ENCODE measurements at places on chromosomes 2 and 18.

DNA sequence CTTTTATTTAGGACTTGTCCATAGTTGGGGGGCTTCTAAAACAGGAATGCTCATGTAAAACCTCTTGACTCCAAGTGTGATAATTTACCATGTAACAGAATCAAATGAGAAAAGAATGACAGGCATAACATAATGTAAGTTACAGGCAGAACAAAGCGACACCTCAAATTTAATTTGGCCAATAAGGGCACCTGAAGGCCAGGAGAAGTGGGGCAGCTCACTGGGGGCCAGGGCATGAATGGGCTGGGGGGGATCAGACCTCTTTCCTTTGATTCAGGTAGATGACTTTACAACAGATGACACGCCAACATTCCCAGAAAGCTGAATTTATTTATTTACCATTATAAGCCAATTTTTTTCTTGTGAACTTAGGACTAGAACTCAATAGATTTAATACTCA lies 14.5 kb downstream of the MOCOS start:
- no peak for DNase-seq

DNA sequence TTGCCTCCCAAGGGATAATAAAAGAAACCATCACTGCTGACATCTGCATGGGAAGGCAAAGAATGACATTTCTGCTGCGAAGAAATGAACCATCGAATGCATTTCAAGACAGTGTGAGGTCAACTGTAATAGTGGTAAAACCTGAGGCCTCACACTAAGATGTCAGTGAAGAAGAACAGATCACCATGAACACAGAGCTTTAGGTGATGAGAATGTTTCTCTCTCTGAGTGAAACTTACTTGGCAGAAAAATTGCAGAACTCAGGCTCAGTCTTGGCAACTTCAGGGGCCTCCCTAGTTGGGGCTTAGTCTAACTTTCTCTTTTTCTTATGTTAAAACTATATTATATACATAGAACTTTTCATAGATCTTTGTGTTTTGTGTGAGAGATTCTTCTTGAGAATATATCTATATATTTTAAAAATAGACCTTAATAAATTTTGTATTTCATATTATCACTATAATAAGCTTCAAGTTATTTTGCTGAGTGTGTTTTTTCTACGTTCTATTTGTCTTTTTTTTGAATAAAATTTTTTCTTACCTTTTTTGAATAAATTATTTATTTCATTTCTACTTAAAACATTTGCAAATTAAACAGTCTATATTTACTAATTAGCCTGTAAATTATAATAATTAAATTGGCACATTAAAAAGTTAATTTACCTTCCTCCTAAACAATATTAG lies 427.5 kb upstream of the TRIB2 start:
- DNase-seq, result no peak

DNA sequence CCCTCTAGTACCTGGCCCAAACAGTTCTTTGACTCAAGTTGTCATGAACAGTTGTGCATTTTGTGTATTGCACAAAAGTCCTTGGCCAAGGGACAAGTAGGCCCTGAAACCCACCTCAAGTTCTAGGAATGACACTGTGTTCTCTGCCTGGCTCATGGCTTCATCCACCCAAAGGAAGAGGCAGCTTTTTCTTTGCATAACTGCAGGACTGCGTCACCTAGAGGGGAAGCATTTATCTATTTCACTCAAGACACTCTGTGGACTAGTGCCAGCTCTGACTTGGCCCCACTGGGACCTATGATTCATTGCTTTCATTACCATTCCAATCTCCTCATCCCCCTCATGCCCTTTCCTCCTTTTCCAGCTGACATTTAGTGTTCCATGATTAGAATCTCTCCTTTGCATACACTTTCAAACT lies 119.3 kb upstream of the SIX2 start:
- DNase-seq, result no peak

DNA sequence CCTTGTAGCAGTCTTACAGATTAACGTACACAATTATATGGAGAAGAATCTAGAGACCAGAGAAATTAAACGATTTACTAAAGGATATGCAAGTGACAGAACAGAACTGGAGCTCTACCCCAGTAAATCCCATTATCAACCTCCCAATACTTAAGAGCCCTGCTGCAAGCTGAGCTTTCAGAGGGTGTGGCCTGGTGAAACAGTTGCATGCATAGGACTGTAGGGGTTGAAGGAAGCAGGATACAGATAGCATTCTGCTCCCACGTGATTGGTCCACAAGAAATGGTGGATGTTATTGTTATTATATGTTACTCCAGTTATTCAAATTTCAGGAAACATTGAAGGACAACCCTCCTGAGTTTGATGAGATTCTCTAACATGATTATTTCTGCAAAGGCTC lies 210.8 kb upstream of the THUMPD2 start:
- DNase-seq, result no peak

GRCh38 chr2:10770956-10771750 lies 41.4 kb downstream of the PDIA6 start:
- DNase-seq, result no peak

- no peak for DNase-seq
Observed at GRCh38 chr2:4219571-4219970, 516.2 kb downstream of the DCDC2C start.

DNA sequence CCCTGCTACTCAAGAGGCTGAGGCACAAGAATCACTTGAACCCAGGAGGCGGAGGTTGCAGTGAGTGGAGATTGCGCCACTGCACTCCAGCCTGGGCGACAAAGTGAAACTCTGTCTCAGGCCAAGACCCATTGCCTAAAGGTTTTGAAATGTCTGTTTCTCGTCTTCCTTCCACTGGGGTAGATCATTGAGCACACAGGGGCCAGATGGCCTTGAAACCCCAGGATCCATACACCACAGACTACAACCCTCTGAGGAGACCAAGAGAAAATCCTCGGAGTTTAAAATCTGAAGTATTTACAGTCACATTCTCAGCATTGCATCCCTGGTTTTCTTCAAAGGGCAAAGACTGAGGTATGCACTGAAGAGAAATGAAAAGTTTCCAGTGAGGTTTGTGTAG lies 7.1 kb upstream of the EPAS1 start:
- DNase-seq, result no peak

DNA sequence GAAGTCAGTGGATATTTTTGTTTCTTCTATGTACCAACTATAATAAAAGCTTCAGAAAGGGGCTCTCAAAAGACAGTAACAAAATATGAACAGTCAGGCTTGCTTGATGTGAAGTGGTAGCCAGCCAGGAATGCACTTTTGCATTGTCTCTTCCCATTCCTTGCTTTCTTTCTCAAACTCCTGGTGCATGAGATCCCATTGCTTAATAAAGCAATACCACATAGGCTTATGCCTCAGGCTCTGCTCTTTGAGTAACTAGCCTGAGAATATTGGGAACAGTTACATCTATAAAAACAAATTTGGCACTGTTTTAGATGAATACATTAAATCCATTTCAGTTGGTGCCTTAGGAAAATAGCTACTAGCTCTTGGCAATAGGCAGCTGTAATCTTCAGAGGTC lies 62.6 kb upstream of the ST6GAL2 start:
- DNase-seq, result no peak

DNA sequence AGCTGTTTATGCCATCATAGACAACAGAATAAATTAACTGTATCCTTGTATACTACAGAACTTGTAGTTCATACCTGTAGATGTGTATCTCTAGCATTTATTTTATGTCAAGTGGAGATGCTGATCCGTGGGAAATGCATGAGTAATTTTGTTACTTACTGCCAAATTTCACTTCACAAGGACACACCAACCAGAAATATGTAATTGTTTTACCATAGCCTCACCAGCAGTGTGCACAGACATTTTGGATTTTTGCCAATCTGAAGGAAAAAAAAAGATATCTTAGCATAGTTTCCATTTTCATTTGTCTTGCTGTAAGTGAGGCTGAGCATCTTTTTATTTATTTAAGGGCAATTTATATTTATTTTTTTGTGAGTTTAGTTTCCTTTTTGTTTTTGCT lies 265.1 kb upstream of the OSR1 start:
- no peak for DNase-seq

- DNase-seq, result no peak
Observed at GRCh38 chr2:99824758-99825157, 317.6 kb downstream of the AFF3 start.

DNA sequence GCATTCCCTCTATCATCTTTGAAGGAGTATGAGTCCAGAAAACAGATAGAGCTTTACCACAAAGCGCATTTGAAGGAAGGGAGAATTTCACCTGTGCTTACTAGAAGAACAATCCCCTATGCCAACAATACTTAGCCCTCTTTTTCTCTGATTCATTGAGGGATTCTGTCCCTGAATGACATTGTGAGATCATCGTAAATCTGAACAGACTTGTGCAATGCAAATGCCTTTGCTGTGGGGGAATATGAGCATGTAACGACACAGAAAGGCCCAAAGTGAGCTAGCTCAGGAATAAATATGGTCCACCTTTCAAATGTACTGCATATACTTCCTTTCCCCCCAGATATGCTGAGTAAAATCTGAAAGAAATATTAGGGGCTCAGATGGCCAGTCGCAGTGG lies 67.6 kb downstream of the SCN1A start:
- DNase-seq, result no peak

- no peak for DNase-seq
Observed at GRCh38 chr2:48059975-48060374, 153.7 kb upstream of the FBXO11 start.

DNA sequence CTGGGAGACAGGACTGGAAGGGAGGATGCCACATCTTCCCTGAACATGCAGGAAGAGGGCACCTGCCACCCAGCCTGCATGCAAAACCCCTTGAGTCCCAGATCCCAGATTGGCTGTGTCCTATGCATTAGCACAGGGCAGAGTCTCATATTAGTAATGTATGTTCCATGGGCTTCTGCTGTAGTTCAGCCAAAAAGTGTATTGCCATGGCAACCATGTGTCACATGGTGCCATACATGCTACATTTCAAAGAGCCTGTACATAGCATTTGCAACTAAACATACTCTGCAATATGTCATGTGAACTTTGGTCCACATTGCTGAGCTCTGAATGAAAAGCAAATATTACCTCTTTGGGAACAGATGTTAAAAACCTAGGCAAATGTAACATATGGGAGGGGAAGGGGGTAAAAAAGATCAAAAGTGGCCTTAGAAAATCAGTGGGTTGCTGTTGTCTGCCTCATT lies 78.4 kb downstream of the DPP4 start:
- DNase-seq, result no peak

Data from activated CD4-positive, alpha-beta T cell treated with anti-CD3 and anti-CD28 coated beads for 1 hour (primary cell).